ENCODE measurements at places on chromosomes 7 and 10. TPM values are rescaled to one million over a fixed set of nuclear protein-coding genes. Genes with fewer than 3 reads are reported as not detected.

GRCh38 chr7:114255404-114255841 lies 159.2 kb upstream of the FOXP2 start:
- no peak for DNase-seq

- no peak for DNase-seq
Observed at GRCh38 chr7:139232904-139233303, 1.9 kb downstream of the UBN2 start.

- DNase-seq = no peak
Observed at GRCh38 chr10:83990126-83990525, 149.2 kb upstream of the GHITM start.

UCN3 gene
- not detected for total RNA-seq

- no peak for DNase-seq
Observed at GRCh38 chr7:129157651-129158050, 13.1 kb downstream of the TSPAN33 start.

- DNase-seq = no peak
Observed at GRCh38 chr7:124800386-124800785, 34.8 kb upstream of the GPR37 start.

DNA sequence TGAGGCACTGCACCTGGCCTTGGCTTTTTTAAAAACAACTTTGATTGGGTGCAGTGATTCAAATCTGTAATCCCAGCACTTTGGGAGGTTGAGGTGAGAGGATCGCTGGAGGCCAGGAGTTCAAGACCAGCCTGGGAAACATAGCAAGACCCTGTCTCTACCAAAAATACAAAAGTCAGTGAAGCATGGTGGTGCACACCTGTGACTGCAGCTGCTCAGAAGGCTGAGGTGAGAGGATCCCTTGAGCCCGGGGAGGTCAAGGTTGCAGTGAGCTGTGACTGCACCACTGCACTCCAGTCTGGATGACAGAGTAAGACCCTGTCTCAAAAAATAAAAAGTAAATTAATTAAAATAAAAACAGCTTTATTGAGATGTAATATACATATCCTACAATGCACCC lies 84.9 kb downstream of the NPTX2 start:
- no peak for DNase-seq

Data from T-helper 17 cell (primary cell).